Activated CD4-positive, CD25-positive, alpha-beta regulatory T cell treated with anti-CD3 and anti-CD28 coated beads, Interleukin-2, amount 50 U/mL, for 24 hours (primary cell): ENCODE measurements at places on chromosomes 4 and X.
A peak's percentile ranks its signal among the peaks of the same experiment; 100 is the strongest.

DNA sequence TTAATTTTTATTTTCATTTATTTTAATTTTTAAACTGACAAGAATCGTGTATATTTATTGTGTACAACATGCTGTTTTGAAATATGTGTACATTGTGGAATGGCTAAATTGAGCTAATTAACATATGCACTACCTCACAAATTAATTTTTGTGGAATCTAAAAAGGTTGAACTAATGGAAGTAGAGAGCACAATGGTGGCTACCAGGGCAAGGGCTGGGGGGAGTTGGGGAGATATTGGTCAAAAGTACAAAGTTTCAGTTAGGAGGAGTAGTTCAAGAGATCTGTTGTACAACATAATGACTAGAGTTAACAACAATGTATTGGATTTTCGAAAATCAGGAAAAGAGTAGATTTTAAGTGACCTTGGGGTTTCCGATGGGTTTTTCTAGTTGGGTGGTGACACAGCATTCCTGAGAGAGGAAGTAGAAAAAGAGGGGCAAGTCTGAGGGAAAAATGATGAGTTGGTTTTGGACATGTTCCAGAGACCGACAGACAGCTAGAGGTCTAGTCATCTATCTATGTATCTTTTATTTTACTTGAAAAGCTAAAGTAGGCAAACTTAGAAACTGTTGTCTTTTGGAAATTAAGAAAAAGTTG lies 23.2 kb downstream of the APOO start:
- ATAC-seq: no peak

GRCh38 chr4:144189121-144189520 lies 48.6 kb upstream of the GYPA start:
- no peak for ATAC-seq

- peak; percentile 88 for ATAC-seq
Measured at GRCh38 chrX:149871940-149872339, 9.0 kb upstream of the MAGEA8 start.

DNA sequence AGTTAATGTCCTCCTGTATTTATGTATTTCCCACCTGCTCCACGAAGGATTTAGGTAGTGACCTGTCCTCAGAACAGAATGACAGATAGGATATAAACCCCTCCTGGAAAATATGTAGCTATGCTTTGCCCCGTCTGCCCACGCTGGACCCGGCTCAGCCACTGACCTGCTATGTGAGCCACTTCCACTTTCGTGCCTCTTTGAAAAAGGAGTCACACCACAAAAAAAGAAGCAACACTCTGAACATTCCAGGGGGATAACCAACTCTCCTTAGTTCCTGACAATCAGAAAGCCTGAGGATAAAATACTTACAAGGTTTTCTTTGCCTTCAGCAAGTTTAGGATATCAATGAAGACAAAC lies 11.1 kb downstream of the ACSL1 start:
- ATAC-seq: no peak

- ATAC-seq: peak; percentile 17
Measured at GRCh38 chrX:154490021-154490413, 412 bp downstream of the SLC10A3 start.

GRCh38 chr4:54585321-54586000 lies 72.3 kb upstream of the KIT start:
- no peak for ATAC-seq
